ENCODE measurements at places on chromosomes 3 and 15.

DNA sequence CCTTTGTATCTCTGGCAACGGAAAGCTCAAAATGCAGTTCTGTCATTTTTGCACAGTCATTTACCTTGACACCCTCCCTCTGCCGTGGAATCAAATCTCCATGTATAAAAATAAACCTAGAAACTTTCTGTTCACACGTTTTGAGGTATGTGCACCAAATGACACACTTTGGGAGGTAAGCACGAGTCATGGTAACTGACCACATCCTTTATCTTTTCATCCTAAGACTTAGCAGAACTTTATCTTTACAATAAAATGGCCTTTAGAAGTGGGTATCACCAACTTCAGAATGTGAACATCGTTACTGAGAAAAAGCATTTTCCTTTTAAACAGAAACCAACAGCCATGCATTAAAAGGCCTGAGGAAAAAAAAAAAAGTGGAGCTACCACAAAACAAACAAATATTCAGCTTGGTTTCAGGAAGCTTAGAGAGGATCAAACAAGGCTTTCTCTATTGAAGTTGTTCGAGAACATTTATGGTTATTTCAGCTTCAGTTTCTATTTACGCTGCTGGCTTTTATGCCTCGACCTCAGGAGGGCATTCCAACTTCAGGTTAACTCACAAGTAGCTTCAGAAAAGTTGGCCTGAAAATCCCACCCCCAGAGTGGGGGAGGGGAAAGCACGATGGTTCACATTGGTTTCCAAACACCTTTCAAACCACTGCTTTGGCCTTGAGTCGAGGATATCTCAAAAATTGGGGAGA is 171.1 kb upstream of the ICE2 start:
- DNase-seq, result no peak
- no peak overlapping the region for H3K27ac ChIP-seq
- H3K36me3 ChIP-seq, result no peaks in the 10 kb centered on the region
- H3K27me3 ChIP-seq, result no peaks in the 10 kb centered on the region
- H3K4me1 ChIP-seq, result peaks cover 12% of the 10 kb centered on the region
- H3K4me3 ChIP-seq, result no peak overlapping the region

- H3K4me3 ChIP-seq, result peak overlapping the region; percentile 72
- no peaks in the 10 kb centered on the region for H3K36me3 ChIP-seq
- peaks cover 29% of the 10 kb centered on the region for H3K4me1 ChIP-seq
These were observed 1.4 kb downstream of the ST6GAL1 start for GRCh38 chr3:186931532-186932280.

DNA sequence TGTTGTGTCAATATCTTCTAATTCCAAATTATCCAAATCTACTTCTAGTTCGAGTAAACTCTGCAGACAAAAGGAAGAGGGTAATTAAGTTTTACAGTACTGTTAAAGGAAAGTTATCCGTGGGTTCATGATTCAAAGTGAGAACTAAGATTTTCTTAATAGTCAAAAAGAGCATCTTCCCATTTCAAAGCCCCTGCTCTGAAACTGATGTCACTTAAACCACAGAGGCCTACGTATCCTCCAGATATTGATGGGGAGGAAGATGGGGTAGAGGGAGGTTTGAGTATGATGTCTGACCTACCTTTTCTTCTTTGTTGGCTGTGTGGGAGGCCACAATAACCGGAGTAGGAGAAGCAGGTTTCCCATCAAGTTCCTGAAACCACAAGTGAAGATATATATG is 14.1 kb downstream of the MRPS22 start:
- no peak for DNase-seq
- peaks cover 33% of the 10 kb centered on the region for H3K36me3 ChIP-seq
- H3K4me1 ChIP-seq, result no peaks in the 10 kb centered on the region
- no peaks in the 10 kb centered on the region for H3K27me3 ChIP-seq
- no peak overlapping the region for H3K4me3 ChIP-seq

DNA sequence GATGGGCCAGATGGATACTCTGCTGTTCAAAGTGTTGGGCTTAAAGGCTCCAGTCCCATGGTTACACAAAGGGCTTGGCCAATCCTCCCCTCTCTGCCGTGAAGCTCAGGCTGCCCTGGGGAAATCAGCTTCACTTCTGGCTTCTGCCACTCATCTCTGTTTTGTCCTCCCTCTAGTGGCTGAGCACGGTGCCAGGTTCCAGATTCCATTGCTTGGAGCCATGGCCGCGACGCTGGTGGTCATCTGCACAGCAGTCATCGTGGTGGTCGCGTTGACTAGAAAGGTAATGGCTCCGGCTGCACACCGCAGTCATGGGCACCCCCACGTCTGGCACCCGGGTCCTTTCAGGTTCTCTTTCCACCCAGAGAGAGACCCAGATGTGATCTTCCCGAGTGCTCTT is 5.6 kb downstream of the TIGIT start:
- no peaks in the 10 kb centered on the region for H3K27me3 ChIP-seq
- no peak overlapping the region for H3K27ac ChIP-seq
- DNase-seq, result no peak
- H3K36me3 ChIP-seq, result no peaks in the 10 kb centered on the region
- H3K4me1 ChIP-seq, result no peaks in the 10 kb centered on the region

DNA sequence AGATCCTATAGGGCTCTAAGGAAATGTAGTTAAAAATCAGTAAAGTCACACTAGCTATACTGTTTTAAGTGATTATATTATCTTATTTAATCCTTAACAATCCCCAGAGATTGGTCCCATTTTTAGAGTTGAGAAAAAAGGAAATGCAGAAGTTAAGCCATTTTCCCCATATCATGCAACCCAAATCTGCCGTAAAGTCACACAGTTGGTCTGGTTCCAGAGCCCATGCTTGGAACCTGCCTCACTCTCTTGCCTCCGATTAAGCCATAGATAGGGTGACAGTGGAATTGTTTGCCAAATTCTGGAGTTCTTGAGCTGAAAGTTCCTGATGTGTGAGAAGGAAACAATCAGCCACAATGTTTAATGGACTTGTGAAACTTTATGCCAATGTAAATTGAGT is 2.3 kb upstream of the P2RY13 start:
- no peaks in the 10 kb centered on the region for H3K36me3 ChIP-seq
- H3K27ac ChIP-seq, result no peak overlapping the region
- no peaks in the 10 kb centered on the region for H3K27me3 ChIP-seq
- H3K4me1 ChIP-seq, result no peaks in the 10 kb centered on the region
- no peak for DNase-seq

DNA sequence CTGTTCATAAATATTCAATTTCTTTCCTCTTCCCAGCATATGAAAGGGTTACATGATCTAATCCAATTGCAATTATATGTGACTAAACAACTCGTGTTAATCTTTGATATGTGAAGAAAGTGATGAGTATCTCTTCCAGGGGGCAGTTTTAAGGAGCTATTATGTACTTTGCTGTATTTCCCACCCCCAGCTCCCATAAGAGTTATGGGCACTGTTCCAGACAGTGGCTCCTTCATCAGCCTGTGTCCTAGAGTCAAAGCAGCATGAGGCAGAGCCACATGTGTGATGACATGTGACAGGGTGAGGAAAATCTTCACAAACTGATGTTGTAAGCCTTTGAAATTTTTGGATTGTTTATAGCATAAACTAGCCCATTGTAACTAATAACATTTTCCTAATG is 315.4 kb downstream of the DIPK2A start:
- H3K36me3 ChIP-seq, result no peaks in the 10 kb centered on the region
- H3K27ac ChIP-seq, result no peak overlapping the region
- no peaks in the 10 kb centered on the region for H3K27me3 ChIP-seq
- no peaks in the 10 kb centered on the region for H3K4me1 ChIP-seq

GRCh38 chr3:2172561-2173171 is 74.0 kb downstream of the CNTN4 start:
- no peaks in the 10 kb centered on the region for H3K36me3 ChIP-seq
- no peak overlapping the region for H3K4me3 ChIP-seq
- DNase-seq, result no peak
- H3K27ac ChIP-seq, result no peak overlapping the region
- H3K4me1 ChIP-seq, result no peaks in the 10 kb centered on the region

- H3K27me3 ChIP-seq, result no peaks in the 10 kb centered on the region
- H3K4me1 ChIP-seq, result peaks cover 13% of the 10 kb centered on the region
- H3K36me3 ChIP-seq, result no peaks in the 10 kb centered on the region
- peak; percentile 89 for DNase-seq
- H3K4me3 ChIP-seq, result peak within 1 kb of the TSS; percentile 97
These were observed at the start of gene RPS27L for GRCh38 chr15:63157118-63157843. Gene RPS27L, minus strand, starts transcription at chr15:63157477. Its CDS starts 72 bp downstream, at chr15:63157405.

DNA sequence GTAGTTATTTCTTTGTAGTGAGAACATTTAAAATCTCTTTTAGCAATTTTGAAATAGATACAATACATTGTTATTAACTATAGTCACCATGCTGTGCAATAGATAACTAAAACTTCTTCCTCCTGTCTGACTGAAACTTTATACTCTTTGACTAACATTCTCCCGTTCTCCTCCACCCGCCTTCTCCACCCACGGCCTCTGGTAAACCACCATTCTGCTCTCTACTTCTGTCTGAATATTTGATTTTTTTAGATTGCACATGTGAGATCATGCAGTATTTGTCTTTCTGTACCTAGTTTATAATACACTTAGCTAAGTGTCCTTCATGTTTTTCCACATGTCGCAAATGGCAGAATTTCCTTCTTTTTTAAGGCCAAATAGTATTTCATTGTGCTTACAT is 72.8 kb upstream of the RBM5 start:
- no peak overlapping the region for H3K4me3 ChIP-seq
- no peaks in the 10 kb centered on the region for H3K27me3 ChIP-seq
- no peak for DNase-seq
- no peak overlapping the region for H3K27ac ChIP-seq
- H3K36me3 ChIP-seq, result peaks cover 14% of the 10 kb centered on the region
- no peaks in the 10 kb centered on the region for H3K4me1 ChIP-seq

DNA sequence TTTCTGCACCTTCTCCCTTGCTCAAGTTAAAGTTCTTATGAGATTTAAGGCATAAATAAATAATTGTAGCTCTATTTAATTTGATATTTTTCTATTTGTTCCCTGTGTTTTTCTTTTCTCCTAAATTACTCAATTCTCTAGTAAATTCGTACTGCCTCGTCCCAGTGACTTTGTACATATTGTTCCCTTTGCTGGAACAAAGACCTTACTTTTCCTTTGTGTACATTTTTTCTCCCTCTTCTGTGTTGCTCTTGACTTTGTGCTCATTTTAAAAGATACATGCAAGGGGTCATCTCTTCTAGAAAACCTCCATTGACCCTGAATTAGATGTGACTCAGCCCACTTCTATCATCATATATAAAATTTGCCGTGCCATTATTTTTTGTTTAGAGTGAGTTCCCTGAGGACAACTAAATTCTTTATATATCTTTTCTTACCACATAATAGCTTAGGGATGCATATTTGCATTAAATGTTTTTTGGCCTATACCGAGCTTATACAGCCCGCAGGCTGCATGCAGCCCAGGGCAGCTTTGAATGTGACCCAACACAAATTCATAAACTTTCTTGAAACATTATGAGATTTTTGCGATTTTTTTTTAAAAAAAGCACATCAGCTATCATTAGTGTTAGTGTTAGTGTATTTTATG is 29.6 kb downstream of the PPP4R2 start:
- no peak overlapping the region for H3K4me3 ChIP-seq
- no peaks in the 10 kb centered on the region for H3K27me3 ChIP-seq
- peaks cover 4% of the 10 kb centered on the region for H3K4me1 ChIP-seq
- H3K27ac ChIP-seq, result no peak overlapping the region
